ENCODE measurements at places on chromosomes 1 and 21.

DNA sequence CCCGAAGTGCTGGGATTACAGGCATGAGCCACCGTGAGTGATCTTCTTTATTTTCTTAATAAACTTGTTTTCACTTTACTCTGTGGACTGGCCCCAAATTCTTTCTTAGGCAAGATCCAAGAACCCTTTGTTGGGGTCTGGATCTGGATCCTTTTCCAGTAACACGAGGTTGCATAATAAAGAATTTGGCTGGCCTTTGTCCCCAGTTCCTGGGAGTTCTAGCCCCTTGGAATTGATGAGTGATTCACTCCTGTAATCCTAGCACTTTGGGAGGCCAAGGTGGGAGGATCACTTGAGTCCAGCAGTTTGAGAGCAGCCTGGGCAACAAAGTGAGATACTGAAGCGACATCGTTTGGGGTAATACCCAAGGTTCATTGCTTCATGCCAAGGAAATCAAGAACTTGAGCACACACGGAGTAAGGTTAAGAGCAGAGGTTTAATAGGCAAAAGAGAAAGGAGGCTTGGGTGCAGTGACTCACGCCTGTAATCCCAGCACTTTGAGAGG is 2.2 kb upstream of the TOMM20 start:
- DNase-seq, result no peak

DNA sequence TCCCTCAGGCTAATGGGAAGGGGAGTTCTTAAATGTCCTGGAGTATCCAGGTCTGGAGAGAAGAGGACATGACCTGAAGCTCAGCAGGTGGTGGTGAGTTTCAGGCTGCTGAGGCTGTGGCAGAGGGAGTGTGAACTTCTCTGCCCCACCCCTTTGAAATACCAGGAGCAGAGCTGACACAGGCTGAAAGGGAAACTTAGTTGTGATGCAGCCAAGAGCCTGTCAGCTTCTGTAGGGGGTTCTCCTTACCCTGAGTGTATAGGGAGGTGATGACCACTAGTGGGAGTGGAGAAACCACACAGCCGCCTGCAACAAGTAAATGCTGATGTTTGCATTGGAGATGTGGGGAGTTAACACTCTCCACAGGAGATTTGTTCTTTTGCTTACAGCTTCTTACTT is 152.3 kb downstream of the FCRL5 start:
- no peak for DNase-seq

DNA sequence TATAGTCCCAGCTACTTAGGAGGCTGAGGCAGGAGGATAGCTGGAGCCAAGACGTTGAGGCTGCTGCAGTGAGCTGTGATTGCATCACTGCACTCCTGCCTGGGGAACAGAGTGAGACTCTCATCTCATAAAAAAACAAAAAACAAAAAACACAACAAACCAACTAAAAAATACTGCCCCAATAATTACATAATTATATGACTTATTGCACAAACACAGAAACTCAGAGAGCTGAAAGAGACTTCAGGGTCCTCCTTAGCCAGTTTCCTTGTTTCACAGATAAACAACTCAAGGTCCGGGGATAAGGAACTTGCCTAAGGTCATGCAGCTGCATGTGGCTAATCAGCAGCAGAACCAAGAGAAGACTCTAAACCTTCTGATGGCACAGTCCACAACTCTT is 11.9 kb downstream of the EXTL2 start:
- DNase-seq, result no peak

DNA sequence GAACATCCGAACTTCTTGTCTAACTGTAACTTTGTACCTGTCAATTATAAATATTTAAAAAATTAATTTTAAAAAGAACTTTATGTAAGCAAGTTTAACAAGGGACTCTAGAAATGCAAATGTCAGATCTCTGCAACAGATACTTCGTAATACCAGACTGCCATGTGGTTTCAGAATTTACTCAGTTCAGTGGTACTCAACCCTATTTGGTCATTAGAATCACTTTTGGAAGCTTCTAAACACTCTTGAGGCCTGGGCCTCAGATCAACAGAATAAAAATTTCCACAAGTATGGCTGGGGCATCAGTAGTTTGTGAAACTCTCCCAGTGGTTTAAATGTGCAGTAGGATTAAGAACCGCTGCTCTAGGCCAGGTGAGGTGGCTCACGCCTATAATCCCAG is 139.5 kb upstream of the SMYD2 start:
- DNase-seq, result no peak

DNA sequence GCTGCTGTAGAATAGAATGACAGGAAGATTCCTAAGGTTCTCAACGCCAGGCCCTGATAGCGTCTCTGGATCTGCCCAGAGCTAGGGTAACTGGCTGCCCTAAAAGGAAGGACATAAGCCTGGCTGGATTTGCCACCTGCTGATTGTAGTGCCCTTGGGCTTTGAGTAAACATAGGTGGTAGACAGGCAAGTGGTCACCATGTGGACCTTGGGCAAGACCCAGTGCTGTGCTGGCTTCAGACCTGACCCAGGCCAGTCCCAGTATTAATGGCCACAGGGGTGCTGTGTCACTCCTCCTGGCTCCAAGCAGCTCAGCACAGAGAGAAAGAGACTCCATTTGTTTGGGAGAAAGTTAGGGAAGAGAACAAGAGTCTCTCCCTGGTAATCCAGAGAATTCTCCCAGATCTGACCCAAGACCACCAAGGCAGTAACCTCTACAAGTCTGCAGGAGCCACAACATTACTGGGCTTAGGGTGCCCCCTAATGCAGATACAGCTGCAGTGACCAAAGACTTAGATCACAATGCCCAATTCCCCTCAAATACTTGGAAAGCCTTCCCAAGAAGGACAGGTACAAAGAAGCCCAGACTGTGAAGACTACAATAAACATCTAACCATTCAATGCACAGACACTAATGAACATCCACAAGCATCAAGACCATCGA is 44.5 kb downstream of the PHTF1 start:
- DNase-seq, result no peak

- no peak for DNase-seq
Observed at GRCh38 chr1:3240524-3241235, 171.7 kb downstream of the PRDM16 start.
